ENCODE measurements at places on chromosomes 11 and 22. TPM values are rescaled to one million over a fixed set of nuclear protein-coding genes. Genes with fewer than 3 reads are reported as not detected.

The CNTF gene
- 0.64 TPM for polyA plus RNA-seq

The SCGB1D4 gene
- not detected for polyA plus RNA-seq

The SHISA8 gene
- 0.11 TPM for polyA plus RNA-seq

The NAALAD2 gene
- polyA plus RNA-seq: 3.4 TPM

The CALCA gene
- polyA plus RNA-seq: not detected

The GAL3ST3 gene
- 0.22 TPM for polyA plus RNA-seq

The KIRREL3 gene
- 1.1 TPM for polyA plus RNA-seq

The OR5F1 gene
- not detected for polyA plus RNA-seq

The OR51B4 gene
- not detected for polyA plus RNA-seq

The MMP3 gene
- 0.05 TPM for polyA plus RNA-seq

The FGF3 gene
- polyA plus RNA-seq: 0.10 TPM

The OR52I2 gene
- not detected for polyA plus RNA-seq

The ATG13 gene
- 34.5 TPM for polyA plus RNA-seq

The ASCL2 gene
- 0.19 TPM for polyA plus RNA-seq

The NCR3LG1 gene
- polyA plus RNA-seq: 0.35 TPM

The RIMBP3C gene
- 0.61 TPM for polyA plus RNA-seq

The TMEM121B gene
- 3.2 TPM for polyA plus RNA-seq

The UPK3A gene
- not detected for polyA plus RNA-seq

The DNAJB7 gene
- polyA plus RNA-seq: 0.16 TPM

The RIMBP3B gene
- polyA plus RNA-seq: not detected

The EIF3M gene
- 306 TPM for polyA plus RNA-seq

The GAL gene
- polyA plus RNA-seq: 0.38 TPM

The NLRP6 gene
- not detected for polyA plus RNA-seq

The TYR gene
- polyA plus RNA-seq: not detected

The CDC42EP1 gene
- polyA plus RNA-seq: 51.8 TPM

The XNDC1N gene
- 2.9 TPM for polyA plus RNA-seq

The CSTPP1 gene
- polyA plus RNA-seq: 23.4 TPM

The APOA4 gene
- 178 TPM for polyA plus RNA-seq

The HEPACAM gene
- polyA plus RNA-seq: 0.19 TPM

The BBOX1 gene
- 0.27 TPM for polyA plus RNA-seq

The RAC2 gene
- polyA plus RNA-seq: 7.0 TPM

The DRAP1 gene
- polyA plus RNA-seq: 89.9 TPM

The OR51B2 gene
- polyA plus RNA-seq: not detected

The IFITM10 gene
- 0.19 TPM for polyA plus RNA-seq

The ACR gene
- polyA plus RNA-seq: 0.46 TPM

The TIMM10 gene
- 50.5 TPM for polyA plus RNA-seq

The CELSR1 gene
- 2.0 TPM for polyA plus RNA-seq

The LIF gene
- polyA plus RNA-seq: 0.61 TPM

The PLAAT5 gene
- polyA plus RNA-seq: 3.4 TPM

The INPP5J gene
- polyA plus RNA-seq: 1.1 TPM

The DNAJB13 gene
- 0.24 TPM for polyA plus RNA-seq

The CCDC134 gene
- polyA plus RNA-seq: 8.9 TPM
